CD4-positive, alpha-beta T cell treated with Interleukin-4 for 1 hour (primary cell): ENCODE measurements at places on chromosomes 13 and 19.
A peak's percentile ranks its signal among the peaks of the same experiment; 100 is the strongest.

GRCh38 chr13:105678072-105678471, 857.4 kb downstream of the EFNB2 start:
- DNase-seq: no peak

GRCh38 chr19:3142292-3142670, 6.4 kb downstream of the GNA15 start:
- DNase-seq: peak; percentile 60

GRCh38 chr13:63351533-63351932, 1935.9 kb upstream of the PCDH20 start:
- no peak for DNase-seq

DNA sequence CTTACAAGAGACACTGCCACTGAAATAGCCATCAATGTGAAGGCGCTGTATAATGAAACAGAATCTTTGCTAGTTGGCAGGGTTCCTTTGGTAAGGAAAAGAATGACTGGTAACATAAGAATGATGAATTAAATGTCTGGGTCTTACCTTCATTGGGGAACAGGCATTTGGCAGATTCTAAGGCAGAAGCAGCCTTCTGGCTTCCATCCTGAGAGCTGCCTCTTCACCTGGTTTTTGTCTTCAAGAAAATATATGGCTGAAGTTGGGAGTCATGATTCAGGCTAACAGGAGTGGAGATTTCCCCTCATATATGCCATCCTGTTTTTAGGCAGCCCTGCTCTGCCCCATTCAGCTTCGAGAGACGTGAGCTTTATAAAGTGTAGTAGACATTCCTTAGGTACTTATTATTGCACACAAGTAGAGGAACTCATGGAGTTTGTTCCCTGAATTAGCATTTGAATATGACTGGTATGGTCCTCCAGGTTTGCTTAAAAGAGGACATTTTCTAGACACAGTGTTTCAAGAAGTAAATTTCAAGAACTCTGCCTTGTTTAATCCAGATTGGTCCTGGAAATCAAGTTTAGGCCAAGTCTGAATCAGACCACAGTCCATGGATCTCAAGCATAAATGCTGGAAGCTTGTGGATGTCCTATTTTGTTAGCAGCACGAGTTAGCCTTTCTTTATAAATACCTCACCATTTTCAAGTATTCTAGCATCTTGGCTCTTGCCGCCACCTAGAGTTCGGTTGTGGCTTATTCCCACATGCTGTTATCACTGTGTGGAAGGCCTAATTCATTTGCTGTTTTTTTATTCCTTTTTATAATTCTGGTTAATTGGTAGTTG, 56.2 kb upstream of the AKAP11 start:
- DNase-seq: peak; percentile 14

GRCh38 chr19:50515168-50515561, 1.5 kb upstream of the ASPDH start:
- no peak for DNase-seq

DNA sequence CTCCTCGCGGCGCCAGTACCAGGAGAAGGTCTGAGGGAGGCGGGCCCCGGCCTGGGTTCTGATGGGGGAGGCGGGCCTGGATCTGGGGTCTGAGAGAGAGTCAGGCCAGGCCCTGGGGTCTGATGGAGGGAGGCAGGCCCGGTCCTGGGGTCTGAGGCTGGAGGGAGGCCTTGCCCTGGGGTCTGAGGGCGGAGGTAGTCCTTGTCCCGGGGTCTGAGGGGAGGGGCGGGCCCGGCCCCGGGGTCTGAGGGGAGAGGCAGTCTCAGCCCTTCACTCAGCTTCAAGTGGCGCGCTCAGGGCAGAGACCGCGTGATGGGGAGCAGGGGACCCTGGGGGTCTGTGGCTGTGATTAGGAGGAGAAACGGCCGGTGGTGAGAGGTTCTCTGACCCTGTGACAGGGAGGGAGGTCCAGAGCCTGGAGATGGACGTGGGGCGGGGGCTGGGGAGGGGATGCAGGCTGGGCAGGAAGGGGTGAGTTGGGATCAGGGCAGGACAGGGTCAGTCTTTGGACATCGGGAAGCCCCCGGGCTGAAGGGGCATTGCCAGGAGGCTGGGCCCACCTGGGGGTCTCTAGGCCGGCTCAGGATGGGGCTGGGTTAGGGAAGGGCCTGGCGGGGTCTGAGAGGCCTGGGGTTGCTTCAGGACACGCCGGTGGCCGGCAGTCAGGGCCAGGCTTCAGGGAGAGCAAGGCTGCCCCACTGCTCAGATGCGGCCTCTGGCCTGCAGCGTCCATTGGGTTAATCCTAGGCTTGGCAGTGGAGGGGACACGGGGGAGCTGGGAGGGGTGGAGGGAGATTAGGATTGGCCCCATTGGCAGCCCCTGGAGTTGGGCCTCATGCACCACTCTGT, 18.7 kb downstream of the HCN2 start:
- no peak for DNase-seq

DNA sequence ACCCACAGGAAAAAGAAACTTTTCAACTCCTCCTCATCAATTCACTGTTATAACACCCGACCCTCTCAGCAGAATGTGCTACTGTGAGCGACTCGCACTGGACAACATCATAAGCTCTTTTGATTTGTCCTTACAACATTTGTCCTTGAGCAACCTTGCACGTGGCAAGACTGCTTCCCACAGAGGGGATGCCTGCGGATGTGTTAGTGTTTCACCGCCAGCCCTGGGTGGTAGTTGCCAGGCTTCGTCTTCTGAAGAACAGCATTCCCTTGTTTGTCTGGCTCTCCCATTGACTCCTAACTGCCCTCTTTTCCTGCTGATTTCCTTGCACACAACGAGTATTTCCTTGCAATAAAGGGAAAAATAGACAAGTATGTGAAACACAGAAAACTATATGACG, 111.4 kb upstream of the SLC7A1 start:
- DNase-seq: no peak

DNA sequence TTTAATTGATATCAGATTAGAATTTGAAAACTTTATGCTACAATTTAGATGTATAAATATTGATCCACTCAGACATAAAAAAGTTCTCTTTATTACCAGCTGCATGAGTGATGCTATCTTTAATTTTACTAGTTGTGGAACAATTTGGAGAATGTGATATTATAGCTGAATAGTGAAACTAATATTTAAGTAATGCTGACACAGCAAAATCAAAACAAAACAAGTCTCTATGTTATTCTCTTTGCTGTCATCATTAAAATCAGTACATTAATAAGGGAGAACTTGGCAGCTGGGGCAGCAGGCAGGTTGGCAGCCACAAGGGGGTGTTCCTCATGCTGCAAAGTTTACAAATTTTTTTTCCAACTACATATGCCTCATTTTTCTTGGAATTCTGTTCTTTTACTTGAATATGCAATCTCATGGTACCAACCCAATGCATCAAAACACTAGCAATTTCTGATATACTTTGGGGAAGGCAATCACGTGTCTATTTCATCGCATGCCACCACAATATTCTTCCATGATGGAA, 585.3 kb downstream of the FGF9 start:
- DNase-seq: no peak

GRCh38 chr13:61600360-61601033, 184.8 kb upstream of the PCDH20 start:
- no peak for DNase-seq

GRCh38 chr13:98462946-98463345, 114.0 kb downstream of the STK24 start:
- no peak for DNase-seq

- DNase-seq: no peak
Measured at GRCh38 chr19:2546128-2547032, 70.5 kb downstream of the GADD45B start.

- DNase-seq: no peak
Measured at GRCh38 chr13:35514061-35514477, 37.6 kb upstream of the MAB21L1 start.

GRCh38 chr19:3113100-3114017, 19.2 kb downstream of the GNA11 start:
- DNase-seq: no peak

DNA sequence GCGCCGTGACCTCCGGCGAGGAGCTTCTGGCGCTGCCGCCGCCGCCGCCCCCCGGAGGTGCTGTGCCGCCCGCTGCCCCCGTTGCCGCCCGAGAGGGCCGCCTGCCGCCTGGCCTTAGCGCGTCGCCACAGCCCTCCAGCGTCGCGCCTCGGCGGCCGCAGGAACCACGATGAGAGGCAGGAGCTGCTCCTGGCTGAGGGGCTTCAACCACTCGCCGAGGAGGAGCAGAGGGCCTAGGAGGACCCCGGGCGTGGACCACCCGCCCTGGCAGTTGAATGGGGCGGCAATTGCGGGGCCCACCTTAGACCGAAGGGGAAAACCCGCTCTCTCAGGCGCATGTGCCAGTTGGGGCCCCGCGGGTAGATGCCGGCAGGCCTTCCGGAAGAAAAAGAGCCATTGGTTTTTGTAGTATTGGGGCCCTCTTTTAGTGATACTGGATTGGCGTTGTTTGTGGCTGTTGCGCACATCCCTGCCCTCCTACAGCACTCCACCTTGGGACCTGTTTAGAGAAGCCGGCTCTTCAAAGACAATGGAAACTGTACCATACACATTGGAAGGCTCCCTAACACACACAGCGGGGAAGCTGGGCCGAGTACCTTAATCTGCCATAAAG, 4.8 kb downstream of the PDX1 start:
- no peak for DNase-seq

DNA sequence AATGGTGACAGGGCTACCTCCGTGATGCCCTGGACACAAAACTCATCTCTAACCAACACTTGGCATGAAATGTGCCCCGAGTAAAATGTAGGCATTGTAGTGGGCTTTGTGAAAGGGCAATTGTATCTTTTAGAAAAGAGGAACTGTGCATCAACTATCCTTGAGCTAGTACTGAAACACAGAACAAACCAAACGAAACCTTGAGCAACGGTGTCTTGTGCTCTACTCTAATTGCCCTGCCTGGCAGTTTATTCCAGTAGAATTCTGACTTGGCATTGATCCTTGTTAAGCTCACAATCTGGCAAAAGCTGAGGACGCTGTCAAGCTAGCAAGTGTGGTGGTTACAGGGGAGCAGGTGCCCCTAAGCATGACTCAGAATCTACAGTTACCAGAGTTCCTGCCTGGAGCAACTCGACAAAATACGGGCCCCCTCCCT, 707.1 kb upstream of the SPRY2 start:
- DNase-seq: no peak

GRCh38 chr19:11031421-11032070, 57.7 kb upstream of the LDLR start:
- no peak for DNase-seq

- DNase-seq: no peak
Measured at GRCh38 chr13:26449063-26449848, 108.2 kb upstream of the WASF3 start.

- DNase-seq: no peak
Measured at GRCh38 chr13:41649659-41650058, 192.3 kb downstream of the RGCC start.

- DNase-seq: no peak
Measured at GRCh38 chr13:112061367-112062061, 5.4 kb upstream of the SOX1 start.

DNA sequence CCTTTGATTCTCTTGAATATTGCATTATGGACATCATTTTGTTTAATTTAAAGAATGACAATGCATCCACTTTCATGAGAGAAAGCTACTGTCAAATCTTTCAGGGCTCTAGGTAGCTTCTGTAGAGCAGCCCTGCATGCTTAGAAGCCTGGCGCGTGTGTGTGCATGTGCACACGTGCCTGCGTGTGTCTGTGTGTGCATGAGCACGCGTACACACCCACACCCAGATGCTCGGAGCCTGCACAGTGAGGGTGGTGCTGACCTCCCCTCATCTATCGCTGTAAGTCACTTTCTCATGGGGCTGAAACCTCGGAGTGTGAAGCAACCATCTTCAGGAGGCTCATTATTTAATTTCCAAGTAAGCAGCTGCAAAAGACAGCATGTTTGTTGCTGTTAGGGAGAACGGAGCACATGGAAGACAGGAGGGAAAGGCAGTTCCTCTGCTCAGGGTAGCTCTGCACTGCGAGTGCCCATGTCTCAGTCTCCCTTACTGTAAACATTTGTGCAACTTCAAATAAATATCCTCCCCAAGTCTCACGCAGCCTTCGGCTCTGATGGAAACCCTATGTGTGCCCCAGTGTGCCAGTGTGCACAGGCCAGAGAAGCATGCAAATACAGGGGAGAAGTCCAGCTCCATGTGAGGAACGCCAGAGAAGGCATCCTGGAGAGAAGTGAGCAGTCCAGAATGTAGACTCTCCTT, 22.8 kb downstream of the TSHZ3 start:
- DNase-seq: no peak

GRCh38 chr13:113001241-113002140, 32.5 kb downstream of the MCF2L start:
- DNase-seq: no peak

DNA sequence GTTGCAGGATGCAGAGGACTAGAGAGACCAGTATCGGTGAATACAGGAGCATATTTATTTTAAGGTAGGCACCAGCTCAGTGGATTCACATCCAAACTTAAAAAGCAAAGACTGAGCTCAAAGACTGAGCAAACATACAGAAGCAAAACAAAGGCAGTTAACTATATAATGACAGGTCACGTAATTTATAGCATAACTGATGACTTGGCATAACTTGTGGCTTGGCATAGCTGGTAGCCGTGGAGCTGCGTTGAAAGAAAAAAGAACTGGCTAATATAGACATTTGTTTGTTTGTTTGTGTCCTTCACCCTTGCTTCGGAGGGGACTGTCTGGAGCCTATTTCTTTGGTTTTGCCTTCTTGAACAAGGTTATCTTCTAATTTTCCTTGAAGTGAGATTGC, 33.7 kb downstream of the ZNF493 start:
- no peak for DNase-seq

DNA sequence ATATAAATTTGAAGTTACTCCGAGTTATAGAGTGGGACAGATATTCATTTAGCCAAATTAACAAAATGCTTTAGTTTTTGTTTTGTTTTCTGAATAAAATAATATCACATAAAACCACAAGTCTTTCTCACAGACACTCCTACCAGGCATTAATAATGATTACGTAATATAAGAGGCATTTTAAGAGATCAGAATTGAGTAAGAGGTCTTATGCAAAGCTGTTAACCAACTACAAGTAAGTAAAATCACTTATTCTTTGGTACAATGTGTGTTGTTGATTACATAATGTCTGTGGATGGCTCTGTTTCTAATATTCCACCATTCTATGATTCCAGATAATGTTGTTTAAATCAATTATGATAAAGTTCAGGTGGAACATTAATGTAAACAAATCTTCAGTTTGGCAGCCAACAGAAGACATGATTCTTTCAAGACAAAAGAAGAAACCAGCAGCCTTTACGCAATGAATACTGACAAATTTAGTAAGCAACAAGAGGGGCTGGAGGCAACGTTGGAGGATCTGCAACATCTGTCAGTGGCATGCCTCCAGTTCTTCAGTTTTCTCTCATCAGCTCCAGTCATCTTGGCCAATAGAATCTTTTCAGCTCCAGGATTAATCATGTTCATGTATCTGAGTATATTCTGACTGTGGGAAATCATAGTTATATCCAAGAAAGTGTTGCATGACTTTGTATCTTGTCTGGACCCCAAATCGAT, 403.8 kb downstream of the SLITRK5 start:
- no peak for DNase-seq

GRCh38 chr19:13827656-13828055, 32.4 kb downstream of the ZSWIM4 start:
- DNase-seq: no peak

- DNase-seq: no peak
Measured at GRCh38 chr13:79531542-79532254, 50.7 kb downstream of the NDFIP2 start.

GRCh38 chr19:10829967-10830366, 6.0 kb downstream of the TMED1 start:
- no peak for DNase-seq

GRCh38 chr13:24196593-24197197, 36.2 kb downstream of the SPATA13 start:
- no peak for DNase-seq
